ENCODE measurements at places on chromosomes 3 and 15.

DNA sequence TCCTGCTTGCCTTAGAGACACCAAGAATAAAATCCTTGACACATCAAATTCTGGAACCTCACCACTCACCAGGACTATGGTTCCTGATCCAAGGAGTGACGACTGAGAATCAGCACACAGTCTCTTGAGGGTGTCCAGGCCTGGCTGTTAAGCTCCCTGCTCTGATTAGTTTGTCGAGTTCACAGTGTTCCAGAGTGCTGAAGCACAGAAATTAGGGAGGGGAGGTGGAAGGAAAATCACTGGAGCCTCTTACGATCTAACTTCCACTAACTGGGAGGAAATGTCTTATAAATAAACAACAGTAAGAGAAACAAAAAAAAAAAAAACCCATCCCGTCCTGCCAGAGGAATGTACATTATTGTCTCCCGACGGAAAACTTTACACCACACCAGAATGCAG lies 330.2 kb downstream of the TIGIT start:
- DNase-seq, result no peak

DNA sequence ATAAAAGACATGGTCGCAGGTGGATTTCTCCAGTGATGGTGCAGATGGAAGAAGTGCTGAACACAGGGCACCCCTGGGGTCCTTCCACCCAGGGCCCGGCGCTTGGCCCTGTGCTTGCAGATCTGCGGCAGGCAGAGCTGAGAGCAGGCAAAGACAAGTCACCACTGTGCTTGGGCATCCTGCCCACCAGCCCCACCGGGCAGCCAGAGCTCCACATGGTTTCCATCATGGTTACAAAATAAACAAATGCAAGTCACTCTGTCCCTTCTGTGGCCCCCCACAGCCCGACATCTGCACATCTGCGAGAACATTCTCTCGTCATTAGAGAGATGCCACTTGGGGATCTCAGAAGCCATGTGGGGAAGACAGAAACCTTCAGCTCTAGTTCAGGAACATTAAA lies 37.6 kb upstream of the SFMBT1 start:
- DNase-seq, result no peak

DNA sequence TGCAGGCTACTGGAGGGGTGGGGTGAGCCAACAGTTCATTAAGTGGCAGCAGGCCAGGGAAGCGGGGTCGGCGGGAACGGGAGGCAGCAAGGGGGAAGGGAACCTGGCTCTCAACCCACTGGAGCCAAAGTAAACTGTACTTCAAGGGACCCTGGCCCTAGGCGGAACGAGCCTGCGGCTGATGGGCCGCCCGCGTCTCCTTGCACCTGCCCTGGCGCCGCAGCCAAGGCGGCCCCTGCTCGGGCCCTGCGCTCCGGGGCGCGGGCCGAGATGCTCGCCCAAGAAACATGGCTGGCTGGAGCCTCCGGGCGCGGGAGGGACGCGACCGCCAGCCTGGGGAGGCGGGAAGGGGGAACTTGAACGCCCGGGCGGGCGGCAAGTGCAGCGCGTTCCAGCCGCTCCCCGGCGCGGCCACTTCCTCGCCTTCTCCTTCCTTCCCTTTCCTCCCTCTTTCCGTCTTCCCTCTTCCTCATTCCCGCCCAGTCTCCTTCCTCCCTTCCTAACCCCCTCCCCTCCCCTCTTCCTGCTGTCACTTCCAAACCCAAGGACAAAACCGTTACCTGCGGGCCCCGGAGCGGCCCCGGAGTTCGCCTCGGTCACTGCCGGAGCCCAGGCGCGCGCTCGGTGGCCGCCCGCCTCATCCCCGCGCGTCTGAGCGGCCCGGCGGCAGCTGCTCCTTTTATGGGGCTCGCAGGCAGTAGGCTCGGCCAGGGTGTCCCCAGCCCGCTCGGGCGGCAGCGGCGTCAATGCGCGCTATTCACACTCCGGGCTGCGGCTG lies 489.7 kb downstream of the MAGI1 start:
- DNase-seq, result no peak

GRCh38 chr15:88072598-88073390 lies 183.7 kb downstream of the NTRK3 start:
- DNase-seq, result no peak

DNA sequence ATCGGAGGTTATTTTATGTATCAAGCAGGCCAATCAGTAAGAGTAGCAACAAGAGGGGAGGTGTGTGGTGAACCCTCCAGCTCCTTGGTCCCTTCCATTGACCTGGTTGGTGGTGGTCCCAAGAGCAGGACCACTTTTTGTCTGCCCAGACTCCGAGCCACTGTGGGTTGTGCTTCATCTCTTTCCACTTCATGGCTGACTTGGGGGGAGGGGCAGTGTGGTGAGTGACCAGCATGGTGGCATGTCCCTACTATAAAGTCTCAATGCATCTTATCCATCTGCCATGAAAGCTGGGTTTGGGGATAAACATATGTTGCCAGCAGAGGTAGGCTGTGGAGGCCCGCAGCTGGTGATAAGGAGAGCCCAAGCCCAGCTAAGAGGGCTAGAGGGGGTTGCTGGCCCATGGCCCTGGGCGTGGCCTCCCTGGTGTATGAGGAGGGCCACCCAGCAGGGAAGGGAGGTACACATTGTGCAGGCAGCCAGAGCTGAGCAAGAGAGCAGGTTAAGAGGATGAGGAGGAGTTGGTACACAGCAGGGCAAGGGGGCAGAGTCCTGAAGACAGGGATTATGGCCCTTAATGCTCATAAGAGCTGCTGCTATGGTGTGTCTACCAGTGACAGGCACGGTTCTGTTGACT lies 7.0 kb downstream of the AEN start:
- no peak for DNase-seq

DNA sequence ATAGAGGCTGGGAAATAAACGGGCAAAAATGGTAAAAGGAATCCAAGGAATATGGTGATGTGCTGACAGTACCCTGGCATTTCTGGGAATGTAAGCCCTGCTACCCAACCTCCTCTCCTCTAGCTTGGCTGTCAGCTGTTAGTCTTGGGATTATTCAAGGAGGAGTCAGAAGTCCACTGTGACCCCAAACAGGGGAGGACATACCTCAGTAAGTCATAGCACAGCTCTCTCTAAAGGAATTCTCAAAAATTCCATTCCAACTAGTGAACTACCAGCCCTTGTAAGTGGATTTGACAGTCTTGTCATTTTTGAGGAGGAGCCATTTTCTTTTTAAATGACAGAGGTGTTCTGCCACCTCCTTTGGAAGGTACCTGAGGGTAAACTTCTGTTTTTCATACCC lies 207.5 kb downstream of the PDCD6IP start:
- no peak for DNase-seq

- no peak for DNase-seq
Measured at GRCh38 chr3:179729086-179729485, 76.2 kb downstream of the USP13 start.

GRCh38 chr3:127680798-127681221 lies 8.1 kb downstream of the ABTB1 start:
- DNase-seq, result no peak

DNA sequence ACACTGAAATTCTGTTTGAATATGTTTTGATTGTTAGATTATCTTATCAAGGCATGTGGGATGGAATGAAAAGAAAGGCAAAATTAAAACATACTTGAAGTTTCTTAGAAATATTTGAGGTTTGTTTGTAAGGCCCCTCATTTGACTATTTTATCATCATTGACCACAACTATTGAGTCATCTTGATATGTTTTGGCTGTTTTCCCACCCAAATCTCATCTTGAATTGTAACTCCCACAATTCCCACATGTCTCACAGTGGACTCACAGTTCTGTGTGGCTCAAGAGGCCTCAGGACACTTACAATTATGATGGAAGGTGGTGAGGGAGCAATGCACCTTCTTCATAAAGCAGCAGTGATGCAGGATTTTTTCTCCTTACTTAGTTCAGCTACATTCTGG lies 917.1 kb downstream of the PLOD2 start:
- DNase-seq, result peak; percentile 18

- no peak for DNase-seq
Measured at GRCh38 chr3:141998669-141999290, 122.3 kb downstream of the ATP1B3 start.

GRCh38 chr3:30915782-30916181 lies 21.3 kb upstream of the GADL1 start:
- DNase-seq, result no peak

DNA sequence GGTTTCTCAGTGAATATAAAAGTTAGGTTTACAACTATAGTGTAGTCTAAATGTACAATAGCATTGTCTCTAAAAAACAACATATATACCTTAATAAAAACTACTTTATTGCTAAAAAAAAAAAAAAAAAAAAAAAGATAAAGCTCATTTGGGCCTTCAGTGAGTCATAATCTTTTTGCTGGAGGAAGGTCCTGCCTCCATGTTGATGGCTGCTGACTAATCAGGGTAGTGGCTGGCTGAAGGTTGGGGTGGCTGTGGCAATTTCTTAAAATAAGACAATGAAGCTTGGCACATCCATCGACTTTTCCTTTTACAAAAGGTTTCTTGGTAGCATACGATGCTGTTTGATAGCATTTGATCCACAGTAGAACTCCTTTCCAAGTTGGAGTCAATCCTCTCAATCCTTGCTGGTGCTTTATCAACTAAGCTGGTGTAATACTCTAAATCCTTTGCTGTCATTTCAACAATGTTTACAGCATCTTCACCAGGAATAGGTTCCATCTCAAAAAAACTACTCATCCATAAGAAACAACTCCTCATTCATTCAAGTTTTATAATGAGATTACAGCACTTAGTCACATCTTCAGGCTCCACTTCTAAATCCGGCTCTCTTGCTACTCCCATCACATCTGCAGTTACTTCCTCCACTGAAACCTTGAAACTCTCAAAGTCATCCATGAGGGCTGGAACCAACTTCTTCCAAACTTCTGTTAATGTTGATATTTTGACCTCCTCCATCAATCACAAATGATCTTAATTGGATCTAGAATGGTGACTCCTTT lies 13.3 kb downstream of the ZNF280D start:
- no peak for DNase-seq

- DNase-seq, result no peak
Measured at GRCh38 chr3:88061746-88062145, 2.7 kb downstream of the ZNF654 start.

DNA sequence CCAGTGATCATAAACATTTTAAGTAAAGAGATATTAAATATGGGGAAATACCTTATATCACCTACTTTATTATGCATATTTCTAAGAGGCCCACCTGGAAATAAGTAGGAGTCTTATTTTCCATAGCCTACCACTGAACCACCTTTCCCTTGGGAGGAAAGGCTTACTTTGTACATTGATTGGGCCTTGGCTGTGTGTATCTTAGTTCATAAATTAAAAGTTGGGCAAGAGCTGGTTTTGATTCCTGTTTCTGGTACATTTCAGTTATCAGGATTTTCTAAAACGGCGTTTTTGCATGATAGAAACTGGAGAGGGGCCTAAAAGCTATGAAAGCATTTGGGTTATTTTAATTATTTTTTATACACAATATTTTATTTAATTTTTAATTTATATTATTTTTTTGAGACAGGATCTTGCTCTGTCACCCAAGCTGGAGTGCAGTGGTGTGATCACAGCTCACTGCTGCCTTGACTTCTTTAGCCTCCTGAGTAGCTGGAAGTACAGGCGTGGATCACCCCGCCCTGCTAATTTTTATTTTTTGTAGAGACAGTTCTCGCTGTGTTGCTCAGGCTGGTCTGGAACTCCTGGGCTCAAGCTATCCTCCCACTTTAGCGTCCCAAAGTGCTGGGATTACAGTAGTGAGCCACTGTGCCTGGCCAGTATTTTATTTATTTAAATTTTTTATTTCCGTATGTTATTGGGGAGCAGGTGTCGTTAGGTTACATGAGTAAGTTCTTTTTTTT lies 2.6 kb downstream of the GMPS start:
- DNase-seq, result no peak

DNA sequence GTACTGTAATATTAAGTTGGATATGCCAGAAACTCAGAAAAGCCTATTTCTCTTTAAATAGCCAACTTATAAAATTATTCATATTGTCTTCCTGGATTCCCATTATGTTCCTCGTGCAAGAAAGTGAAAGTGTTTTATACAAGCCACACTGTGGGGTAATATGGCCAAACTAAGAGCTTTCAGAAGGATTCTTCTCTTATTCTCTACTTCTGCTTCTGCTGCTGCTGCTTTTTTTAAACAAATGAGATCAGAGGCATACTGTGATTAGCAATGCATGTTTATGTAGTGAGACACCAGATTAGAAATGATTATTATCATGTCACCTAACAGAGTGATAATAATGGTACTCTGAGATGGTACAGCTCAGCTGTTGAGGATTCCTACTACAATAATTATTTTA lies 1026.5 kb upstream of the CFAP20DC start:
- no peak for DNase-seq

- DNase-seq, result no peak
Measured at GRCh38 chr3:49916686-49917085, 12.9 kb downstream of the MON1A start.

DNA sequence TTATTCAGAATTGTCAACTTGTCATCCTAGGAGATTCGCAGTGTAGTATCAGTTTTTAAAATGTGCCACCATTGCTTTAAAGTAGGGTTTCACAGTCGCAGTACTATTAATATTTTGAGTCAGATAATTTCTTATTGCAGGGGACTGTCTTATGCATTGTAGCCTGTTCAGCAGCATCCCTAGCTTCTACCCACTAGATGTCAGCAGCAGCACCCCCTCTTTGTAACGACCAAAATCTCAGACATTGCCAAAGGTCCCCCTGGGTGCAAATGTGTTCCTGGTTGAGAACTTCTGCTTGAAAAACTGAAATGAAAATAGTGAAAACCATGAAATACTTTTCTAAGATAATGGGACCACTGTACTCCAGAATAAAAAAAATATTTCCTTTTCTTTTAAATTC lies 474.8 kb downstream of the CNTN3 start:
- no peak for DNase-seq

- no peak for DNase-seq
Measured at GRCh38 chr3:170496026-170496867, 77.6 kb downstream of the CLDN11 start.

DNA sequence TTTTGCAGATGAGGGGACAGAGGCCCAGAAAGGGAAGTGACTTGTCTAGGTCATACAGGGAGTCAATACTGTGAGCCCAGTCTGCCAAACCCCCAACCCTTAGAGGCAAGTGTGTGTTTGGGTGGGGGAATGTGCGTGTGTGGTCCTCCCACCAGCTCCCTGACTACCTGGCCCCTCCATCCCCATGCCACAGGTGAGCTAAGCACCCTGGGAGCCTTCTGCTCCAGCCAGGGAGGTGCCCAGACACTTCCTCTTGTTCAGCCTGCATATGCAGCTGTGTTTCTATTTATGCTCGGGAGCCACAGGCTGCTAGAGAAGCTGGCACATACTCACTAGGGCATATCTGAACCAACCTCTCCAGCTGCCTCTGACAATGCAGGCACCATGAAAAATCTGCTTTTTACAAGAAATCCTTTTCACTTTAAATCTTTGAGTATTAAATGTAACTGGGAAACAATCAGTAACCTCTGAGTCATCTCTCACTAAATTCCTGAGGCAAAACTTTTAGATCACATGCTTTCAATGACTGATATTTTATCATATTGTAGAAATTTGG lies 20.7 kb downstream of the TBC1D2B start:
- no peak for DNase-seq

- DNase-seq, result no peak
Measured at GRCh38 chr3:133256787-133257483, 142.9 kb upstream of the BFSP2 start.

DNA sequence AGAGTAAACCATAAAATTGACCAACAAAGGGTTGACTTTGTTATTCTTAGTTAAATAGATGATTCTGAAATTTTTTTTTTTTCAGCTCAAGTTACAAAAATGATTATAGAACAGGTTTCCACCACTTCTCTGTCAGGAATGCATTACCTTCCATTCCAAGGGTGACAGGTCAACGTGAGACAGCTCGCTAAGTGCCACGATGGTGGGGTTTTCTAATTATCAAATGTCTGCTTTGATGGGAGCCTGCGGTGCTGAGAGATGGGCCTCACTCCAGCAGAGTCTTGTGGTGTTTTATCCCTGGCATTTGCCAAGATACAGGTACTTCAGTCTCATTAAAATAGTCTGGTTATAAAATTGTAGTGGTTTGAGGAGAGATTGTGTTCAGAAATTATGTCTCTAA lies 80.3 kb downstream of the CGNL1 start:
- DNase-seq, result no peak
